ENCODE measurements at places on chromosomes 6 and 20.

DNA sequence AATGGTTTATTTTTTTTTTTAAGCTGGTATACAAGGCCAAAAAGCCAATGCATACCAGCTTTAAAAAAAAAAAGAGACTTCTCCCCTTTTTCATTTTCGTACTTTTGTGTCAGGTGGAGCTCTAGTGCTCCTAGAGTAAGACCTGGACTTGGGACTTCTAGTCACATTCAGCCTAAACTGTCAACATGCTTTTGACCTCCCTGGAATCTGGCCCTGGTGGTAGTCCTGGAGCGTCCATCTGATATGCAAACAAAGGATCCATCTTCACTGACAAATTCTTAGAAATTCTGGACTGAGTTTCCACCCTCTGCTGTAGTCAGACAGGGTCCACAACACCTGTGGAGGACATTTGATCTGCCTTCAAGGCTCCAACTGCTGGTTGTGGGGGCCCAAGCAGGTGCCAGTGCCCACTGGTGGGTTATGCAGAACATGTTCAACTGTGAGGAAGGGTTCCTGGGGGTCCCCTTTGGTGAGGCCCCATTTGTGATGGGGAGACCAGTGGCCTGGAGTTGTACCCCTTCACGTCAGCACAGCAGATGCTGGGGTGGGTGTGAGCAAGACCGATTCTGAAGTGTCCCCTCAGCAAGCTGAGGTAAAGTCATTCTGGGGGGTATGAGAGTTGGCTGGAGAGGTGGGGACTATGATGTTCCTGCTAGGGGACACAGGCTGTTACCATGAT, 12.6 kb upstream of the PCMTD2 start:
- no peak for DNase-seq

DNA sequence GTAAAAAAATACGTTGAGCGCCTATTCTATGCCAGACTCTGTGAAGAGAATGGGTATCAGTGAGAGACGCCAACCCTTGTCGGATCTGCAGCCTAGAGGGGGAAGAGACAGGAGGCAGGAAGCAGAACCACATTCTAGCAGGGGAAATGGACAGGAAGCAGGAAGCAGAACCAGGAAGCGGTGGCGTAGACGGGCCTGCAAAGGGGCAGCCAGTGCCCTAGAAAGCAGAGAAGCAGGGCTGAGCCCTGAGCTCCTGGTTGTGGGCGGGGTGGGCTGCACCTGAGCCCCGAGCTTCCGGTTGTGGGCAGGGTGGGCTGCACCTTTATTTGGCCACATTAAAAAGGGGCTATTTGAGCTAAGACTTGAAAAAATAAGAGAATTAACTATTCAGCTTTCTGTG, 71.9 kb downstream of the FAM120B start:
- no peak for DNase-seq

GRCh38 chr20:25077610-25078169, 4.3 kb downstream of the VSX1 start:
- no peak for DNase-seq

- no peak for DNase-seq
These were observed 9.2 kb upstream of the CPNE1 start for GRCh38 chr20:35673884-35674283.

- no peak for DNase-seq
These were observed 8.1 kb upstream of the C20orf144 start for GRCh38 chr20:33653900-33654596.

GRCh38 chr20:25278636-25279361, 30.9 kb downstream of the PYGB start:
- DNase-seq = no peak

DNA sequence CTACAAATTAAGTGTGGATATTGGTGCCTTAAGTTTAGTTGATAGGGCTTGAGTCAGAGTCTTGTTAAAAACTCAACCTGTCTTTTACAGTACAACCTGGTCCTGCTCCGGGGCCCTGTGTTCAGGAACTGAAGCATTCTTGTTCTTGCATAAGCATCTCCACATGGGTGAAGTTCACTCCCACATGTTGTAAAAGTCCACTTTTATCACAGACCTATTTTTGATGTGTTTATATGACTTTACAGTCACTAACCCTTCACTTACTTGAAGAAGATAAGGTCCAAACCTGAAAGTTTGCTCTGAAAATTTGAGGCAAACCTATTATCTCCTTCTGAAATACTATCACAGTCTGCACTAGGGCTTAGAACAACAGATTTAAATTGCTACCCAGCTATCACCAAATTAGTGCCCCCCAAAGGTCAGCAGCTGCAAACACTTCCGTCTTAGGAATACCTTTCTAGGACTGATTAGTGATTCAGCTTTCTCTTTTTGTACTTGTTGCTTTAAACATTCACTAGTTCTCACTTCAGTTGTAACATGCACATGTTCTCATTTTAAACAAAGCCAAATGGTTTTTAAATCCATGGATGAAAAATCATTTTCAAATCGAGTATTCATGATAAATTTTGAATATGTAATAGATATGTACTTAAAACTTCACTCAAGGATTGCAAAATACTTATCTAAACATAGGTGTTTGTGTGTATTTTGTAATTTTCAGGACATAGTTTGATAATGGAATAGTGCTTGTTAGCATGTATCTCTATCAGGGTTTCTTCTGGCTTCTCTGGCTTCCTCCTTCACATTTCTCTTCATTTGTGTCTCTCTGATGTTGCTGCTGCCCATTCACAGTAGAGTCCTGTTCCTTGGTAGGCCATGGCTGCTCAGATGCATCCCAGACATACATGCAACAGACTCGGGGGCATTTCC, 469.8 kb upstream of the SOX4 start:
- DNase-seq = no peak

- no peak for DNase-seq
These were observed 74.1 kb downstream of the SLC35B3 start for GRCh38 chr6:8361259-8361658.

- no peak for DNase-seq
These were observed 2.8 kb upstream of the FANCE start for GRCh38 chr6:35449287-35449881.

GRCh38 chr20:20407891-20408805, 40.2 kb downstream of the INSM1 start:
- DNase-seq = no peak

DNA sequence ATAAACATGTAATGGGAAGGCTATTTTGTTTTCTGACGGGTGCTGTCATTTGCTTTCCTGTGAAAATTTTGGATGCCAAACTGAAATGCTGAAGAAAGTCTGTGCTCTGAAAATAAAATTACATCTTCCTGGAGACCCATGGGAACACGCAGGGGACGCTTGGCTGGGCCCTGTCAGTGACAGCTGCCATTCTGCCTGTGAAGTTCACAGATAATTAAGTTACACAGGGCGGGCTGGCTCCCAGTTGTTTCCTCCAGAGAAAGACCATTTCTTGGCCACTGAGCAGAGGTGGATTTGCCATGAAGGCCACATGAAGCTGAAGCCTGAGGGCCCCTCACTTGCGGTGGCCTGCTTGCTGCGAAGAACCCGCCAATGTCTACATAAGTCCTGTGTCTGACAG, 93.5 kb downstream of the TMEM170B start:
- no peak for DNase-seq

DNA sequence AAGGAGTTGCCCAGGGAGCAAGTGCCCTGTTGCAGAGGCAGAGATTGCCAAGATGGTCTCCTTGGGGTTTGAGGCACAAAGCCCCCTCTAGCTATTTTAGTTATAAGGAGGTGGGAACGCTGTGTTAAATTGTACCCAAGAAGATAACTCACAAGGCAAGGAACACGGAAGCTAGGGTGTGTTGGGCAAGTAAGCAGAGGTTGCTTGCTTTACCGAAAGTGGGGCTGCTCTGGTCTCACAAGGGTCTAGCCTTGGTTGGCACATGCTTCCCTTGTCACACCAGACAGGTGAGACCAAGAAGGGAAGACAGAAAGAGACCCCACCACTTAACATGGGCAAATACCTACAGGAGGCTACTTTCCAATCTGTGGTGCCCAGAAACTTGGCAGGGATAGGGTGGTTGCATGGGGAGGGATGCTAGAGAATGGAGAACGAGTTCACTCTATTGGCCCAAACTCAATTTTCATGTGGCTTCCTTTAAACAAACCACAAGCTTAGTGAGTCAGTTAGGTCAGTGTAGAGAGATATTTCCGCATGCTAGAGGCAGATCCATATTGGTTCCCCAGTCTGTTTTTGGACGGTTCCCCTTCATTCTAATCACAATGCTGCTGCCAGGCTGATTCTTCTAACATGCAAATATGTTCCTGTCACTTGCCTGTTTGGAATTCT, 42.4 kb downstream of the PLAGL1 start:
- no peak for DNase-seq

DNA sequence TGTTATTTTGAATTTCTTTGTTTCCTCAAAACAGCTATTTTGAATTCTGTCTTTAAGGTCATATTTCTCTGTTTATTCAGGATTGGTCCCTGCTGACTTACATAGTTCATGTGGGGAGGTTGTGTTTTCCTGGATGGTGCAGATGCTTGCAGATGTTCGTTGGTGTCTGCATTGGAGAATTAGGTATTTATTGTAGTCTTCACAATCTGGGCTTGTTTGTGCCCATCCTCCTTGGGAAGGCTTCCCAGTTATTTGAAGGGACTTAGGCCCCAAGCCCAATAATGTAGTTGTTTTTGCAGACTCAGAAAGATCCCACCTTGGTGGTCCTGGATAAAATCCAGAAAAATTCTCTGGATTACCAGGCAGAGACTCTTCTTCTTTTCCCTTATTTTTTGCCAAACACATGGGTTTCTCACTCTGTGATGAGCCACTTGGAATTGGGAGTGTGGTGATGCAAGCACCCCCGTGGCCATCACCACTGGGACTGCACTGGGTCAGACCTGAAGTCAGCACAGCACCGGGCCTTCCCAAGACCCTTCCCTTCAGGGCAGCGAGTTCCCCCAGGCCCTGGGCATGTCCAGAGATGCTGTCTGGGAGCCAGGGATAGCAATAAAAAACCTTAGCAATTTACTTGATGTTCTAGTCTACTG, 81.6 kb upstream of the EZR start:
- no peak for DNase-seq

DNA sequence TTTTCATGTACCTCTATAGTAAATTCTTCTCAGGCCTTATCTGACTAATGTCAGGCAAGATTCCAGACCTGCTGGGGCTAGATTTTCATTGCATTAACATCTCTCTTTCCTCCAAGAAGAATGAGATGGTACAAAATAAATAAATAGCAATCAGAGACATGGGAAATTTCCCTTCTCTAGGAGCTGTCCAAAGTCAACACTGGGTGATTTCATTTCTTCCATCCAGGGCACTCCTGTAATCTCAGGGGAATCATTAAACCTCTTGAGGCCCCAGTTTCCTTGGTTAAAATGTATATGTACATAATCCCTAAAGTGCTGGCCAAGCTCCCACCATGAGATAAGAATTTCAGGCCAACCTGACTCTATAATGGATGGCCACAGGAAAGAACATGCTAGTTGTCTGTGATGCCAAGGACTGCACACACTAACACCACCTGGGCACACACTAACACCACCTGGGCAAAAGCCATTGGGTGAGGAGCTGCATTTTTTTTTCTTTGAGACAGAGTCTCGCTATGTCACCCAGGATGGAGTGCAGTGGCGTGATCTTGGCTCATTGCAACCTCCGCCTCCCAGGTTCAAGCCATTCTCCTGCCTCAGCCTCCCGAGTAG, 912 bp downstream of the IL17F start:
- DNase-seq = no peak

Measured in SIG-M5 (cell line).